RCC 7860 (cell line): ENCODE measurements at places on chromosomes 5 and 9.

- no peak for DNase-seq
Observed at GRCh38 chr5:191036-191948, at the start of gene LRRC14B. LRRC14B (plus strand) TSS chr5:191495; CDS start chr5:191539, 44 bp downstream.

DNA sequence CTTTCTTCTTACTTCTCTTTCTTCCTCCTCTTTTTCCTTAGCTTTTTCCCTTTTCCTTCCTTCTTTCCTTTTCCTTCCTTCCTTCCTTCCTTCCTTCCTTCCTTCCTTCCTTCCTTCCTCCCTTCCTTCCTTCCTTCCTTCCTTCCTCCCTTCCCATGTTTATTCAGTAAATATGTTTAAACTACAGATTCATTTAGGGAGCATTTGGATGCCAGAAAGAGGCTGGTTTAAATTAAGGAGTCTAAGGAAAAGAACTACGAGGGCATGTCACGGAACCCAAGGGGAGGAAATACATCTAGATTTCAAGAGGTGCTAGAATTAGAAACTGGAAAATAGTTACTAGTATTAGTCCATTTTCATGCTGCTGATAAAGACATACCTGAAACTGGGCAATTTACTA, 320.0 kb upstream of the ARRDC3 start:
- no peak for DNase-seq

- no peak for DNase-seq
Observed at GRCh38 chr5:29016067-29016466, 1977.7 kb upstream of the CDH9 start.

GRCh38 chr9:77021922-77022782, 2.7 kb downstream of the FOXB2 start:
- DNase-seq = no peak

DNA sequence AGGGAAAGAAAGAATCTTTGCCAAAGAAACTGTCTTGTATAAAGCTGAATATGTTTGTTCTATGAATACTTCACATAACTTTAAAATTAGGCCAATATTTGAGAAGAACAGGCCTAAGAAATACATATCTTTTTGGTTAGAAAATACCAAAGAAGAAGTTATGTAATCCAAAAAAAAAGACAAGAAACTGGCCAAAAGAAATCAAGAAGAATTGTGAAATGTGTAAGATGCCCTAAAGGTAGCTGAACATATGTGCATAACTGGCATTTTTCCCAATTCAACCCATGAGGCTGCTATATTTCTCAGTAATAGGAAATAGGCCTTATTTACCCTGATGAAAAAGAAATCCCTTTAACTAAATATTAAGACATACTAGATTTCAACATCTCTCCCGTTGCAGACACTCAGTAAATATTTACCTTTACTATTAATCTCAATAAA, 290.0 kb downstream of the CETN3 start:
- DNase-seq = no peak

- DNase-seq = no peak
Observed at GRCh38 chr9:98781588-98782383, 14.6 kb downstream of the ANKS6 start.

DNA sequence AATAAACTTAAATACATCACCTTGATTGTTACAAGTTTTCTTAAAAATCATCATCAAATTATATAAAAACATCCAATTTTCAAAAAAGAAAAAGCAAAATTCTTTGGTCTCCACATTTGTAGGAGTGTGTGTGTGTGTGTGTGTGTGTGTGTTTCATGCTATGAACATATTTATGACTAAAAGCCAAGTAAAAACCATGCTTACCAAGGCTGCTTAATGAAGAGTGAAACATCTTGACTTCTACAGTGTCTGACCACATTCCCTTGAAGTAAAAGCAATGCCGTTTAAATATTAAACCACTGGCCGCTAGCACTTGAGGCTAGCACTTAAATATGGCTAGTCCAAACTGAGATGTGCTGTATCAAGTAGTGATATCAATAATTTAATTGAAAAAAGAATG, 549.1 kb upstream of the CCNG1 start:
- DNase-seq = no peak

- DNase-seq = no peak
Observed at GRCh38 chr5:4018007-4018406, 422.4 kb downstream of the IRX1 start.

- no peak for DNase-seq
Observed at GRCh38 chr5:172491481-172491880, 37.2 kb upstream of the SH3PXD2B start.

- DNase-seq = no peak
Observed at GRCh38 chr9:87722393-87723088, 3.4 kb upstream of the CTSL start.

DNA sequence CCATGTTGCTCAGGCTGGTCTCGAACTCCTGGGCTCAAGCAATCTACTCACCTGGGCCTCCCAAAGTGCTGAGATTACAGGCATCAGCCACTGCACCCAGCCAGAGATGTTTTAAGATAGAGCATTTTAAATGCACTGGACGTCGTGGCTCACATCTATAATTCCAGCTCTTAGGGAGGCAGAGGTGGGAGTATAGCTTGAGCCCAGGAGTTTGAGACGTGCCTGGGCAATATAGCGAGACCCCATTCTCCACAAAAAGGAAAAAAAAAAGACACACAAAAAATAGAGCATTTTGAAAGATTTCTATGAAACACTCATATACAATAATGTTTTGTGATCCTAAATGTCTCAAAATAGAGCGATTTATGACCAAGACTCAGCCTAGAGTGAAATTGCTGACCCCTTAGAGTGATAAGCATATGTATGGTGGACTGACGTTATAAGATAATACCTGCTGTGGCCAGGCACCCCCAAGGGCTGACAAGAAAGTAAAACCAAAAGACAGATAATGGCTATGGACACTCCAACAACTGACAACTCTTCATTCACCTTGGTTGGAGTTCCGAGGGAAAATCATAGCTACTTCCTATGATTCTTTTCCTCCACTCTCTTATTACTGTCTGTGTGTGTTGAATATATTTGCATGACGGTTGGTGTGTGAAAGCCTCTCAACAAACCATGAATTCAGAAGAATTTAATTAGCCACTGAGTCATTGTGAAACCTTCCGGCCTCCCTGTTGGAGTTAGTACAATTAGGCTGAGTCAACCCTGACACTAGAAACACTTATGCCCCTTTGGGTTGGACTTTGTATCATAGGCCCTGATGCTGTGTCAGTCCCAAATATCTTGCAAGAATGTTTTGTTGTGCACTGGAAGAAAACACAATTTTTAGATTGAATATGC, 526.5 kb upstream of the NUDT12 start:
- DNase-seq = no peak

GRCh38 chr9:33129251-33129885, 37.8 kb downstream of the B4GALT1 start:
- no peak for DNase-seq

DNA sequence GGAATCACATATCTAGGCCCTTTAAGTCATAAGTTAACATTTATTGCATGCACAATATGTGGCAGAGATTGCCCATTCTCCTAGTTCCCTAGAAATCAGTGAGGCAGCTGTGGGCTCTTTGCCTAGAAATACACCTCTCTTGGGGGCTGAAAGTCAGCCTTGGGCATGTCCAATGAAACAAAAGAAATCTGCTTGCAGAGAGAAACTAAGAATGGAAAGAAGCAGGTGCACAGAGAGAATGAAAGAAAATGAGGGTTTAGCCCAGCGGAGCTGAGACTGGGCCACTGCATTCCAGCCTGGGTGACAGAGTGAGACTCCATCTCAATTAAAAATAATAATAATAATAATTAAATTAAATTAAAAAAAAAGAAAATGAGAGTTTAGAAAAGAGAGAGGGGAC, 57.3 kb upstream of the DAB2 start:
- DNase-seq = no peak

GRCh38 chr9:27198190-27198589, 89.2 kb downstream of the TEK start:
- DNase-seq = no peak

DNA sequence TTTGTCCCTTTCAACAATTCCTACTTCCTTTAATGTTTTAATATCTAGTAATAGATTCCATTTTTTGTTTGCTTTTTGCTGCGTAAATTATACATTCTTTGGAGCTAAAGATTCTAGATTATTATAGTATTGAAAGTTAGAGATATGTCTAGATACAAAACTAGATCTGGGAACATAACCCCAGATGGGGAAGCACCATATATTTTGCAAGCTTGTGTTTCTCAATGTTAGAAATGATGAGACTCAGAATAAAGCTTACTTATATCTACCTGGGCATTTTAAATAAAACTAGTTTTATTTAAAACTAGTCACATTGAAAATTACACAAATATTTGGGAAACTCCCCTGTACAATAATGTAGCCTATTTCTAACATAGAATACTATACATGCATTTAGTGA, 32.2 kb downstream of the TRIO start:
- DNase-seq = no peak

- no peak for DNase-seq
Observed at GRCh38 chr5:64822320-64822719, 53.6 kb downstream of the CWC27 start.

DNA sequence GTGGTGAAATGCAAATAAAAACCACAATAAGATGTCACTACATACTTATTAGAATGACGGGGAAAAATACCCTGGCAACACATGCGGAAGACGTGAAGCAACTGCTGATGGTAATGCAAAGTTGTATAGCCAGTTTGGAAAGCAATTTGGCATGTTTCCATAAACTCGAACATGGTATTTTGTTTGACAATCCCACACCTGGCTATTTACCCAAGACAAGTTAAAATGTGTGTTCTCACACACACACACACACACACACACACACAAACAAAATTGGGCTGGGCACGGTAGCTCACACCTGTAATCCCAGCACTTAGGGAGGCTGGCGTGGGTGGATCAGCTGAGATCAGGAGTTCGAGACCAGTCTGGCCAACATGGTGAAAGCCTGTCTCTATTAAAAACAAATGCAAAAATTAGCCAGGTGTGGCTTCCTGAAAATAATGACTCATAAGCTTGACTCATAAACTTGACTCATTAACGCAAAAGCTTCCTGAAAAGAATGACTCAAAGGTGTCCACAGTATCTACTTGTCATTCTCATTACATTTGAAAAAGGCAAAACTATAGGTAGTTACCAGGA, 456.5 kb downstream of the CDH18 start:
- peak; percentile 41 for DNase-seq

- no peak for DNase-seq
Observed at GRCh38 chr5:79985288-79985687, 5.8 kb downstream of the MTX3 start.

DNA sequence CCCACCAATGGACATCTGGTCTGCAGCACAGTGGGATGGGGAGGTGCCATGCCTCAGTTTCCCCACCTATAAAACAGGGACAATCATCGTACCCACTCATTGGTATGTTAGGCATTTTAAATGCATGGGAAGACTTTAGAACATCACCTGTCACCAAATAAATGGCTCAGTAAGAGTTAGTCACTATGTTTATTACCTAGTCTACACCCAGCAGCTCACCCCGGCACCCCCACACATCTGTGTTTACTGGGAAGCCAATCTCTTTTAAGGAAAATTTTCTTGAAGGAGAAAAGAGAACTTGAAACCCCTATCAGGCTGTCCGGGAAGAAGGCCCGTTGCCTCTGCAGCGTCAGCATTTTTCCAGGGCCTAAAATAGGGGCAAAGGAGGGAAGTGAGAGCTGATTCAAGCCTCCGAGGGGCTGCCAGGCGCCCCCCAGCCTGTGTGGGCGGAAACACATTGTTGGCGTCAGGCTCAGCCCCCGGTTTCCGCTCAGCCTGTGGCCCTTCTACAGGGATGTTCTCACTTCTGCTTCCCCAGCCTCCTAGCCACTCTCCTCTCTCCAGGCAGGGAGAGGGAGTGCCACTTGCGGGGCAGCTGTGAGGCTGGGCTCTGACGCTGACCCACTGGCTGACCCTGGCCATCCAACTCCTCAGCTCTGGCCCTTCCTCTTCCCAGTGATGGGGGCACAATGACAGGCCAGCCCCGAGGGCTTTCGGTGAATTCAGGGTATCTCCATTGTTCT, 4.6 kb downstream of the CSF1R start:
- DNase-seq = no peak

DNA sequence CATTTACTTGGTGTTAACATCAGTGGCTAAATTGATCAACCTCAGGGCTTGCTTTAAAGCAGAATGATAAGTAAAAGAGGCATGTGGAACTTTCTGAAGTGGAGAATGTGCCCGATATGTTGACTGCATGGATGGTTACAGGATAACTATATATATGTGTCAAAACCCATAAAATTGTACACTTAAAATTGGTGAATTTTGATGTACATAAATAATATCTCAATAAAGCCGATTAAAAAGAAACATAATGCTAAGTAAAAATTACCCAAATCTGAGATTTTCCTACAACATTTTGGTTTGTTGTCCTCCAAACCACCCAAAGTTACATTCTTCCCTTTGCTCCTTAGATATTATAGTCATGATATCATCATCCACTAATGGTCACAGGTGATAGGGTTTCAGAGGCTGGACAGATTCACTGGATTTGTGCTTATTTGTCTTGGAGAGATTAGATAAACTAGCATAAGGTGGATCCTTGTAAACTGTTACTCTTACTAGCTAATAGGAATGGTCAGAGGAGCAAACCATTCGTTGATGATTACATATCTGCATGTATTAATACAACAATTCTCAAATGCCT, 119.7 kb upstream of the RPS23 start:
- DNase-seq = peak; percentile 12

GRCh38 chr9:107976767-107977166, 487.2 kb upstream of the KLF4 start:
- no peak for DNase-seq

DNA sequence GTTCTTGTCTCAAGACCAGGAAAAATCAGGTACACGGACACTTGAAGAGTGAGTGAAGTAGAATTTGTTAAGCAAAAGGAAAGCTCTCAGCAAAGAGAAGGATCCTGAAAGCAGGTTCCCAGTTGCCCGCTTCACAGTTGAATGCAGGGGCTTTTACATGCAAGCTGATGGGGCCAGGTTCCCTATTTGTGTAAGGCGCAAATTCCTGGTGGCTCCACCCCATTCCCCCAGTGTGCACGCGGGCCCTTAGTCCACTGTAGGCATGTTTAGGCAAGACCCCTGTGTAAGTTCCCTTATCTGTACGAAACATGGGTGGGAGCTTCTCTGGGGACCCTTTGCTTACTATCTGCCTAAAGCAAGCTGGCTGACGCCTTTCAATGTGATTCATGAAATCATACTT, 2.7 kb upstream of the AGTPBP1 start:
- no peak for DNase-seq

DNA sequence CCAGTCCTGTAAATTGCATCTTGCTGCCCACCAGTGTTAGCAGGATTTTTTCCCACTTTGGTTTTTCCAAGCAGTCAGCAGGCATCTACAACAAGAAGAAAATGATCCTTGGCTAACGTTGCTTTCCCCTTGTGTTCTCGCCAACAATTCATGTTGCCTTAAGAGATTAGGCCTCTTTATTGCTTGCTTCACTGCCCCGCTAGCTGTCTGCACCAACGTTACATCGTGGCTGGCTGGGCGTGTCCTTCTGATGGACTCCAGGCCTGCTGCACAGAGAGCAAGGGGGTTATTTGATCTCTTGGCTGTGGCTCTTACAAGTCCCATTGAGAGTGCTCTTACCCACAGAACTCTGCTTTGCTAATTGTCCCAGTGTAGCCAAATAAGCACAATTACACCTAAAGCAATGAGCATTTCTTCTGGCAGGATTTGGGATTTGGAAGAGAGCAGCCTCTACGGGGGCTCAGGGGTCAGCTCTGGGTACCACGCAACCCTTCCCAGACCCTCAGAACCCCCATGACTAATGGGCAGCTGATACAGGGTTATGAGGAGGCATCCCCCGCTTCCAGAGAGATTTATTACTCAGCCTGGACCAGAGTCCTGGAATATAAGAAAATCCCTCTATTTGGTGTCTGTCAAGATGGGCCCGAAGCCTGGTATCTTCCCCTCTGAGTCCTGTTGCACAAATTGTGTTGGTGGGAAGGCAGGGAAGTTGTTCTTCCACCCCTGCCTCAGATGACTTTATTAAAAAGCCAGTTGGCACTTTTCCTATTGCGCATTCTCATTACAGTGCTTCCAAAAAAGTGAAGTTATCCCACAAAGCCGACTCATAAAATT, 17.6 kb downstream of the DCANP1 start:
- no peak for DNase-seq
